ENCODE measurements at places on chromosomes 16 and 17. TPM values are rescaled to one million over a fixed set of nuclear protein-coding genes. Genes with fewer than 3 reads are reported as not detected.

The ZPBP2 gene
- polyA plus RNA-seq: not detected

The PRR15L gene
- polyA plus RNA-seq: 22.7 TPM

The KRT31 gene
- not detected for polyA plus RNA-seq

The TVP23B gene
- 44.7 TPM for polyA plus RNA-seq

The AURKB gene
- 31.9 TPM for polyA plus RNA-seq

The KRTAP17-1 gene
- polyA plus RNA-seq: not detected

Data from renal pelvis (tissue), 12 donors.